Effector memory CD4-positive, alpha-beta T cell (primary cell): ENCODE measurements at places on chromosomes 1 and 21.

- no peak for DNase-seq
These were observed 131.7 kb downstream of the SYT2 start for GRCh38 chr1:202578565-202578964.

DNA sequence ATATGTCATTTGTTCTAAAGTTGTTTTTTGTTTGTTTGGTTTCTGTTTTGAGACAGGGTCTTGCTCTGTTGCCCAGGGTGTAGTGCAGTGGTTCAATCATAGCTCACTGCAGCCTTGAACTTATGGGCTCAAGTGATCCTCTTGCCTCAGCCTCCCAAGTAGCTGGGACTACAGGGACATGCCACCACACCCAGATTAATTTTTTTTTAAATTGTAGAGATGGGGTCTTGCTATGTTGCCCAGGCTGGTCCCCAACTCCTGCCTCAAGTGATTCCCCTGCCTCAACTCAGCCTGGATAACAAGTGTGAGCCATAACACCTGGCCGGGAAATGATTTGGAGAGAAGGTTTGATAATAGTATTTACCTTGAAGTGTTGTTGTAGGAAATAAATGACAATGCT lies 18.2 kb downstream of the NEXN start:
- no peak for DNase-seq

GRCh38 chr21:32311621-32312020 lies 13.0 kb downstream of the MRAP start:
- no peak for DNase-seq

DNA sequence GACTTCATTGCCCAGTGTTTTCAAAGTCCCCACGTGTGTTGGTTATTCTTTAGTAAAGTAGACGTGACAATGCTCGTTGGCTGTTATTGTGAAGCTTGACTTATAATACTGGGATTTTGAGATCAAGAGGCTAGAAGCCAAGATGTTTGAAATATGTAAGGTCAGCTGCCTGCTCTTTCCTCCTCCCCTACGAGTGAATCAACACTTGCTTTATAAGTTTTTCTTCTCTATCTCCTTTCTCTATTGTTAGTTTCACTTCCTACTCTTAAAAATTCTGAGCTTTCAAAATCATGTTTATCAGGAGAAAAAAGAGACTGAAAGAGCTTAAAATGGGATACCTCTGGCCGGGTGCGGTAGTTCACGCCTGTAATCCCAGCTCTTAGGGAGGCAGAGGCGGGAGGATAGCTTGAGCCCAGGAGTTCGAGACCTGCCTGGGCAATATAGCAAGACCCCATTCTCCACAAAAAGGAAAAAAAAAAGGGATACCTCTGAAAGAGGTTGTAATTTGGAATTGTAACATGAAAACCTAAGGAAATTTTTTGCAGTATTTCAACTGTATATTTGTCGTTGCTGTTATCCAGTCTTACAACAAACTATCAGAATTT lies 72.0 kb downstream of the EPB41 start:
- no peak for DNase-seq

GRCh38 chr1:6546326-6546725 lies 8.0 kb downstream of the NOL9 start:
- DNase-seq = no peak

DNA sequence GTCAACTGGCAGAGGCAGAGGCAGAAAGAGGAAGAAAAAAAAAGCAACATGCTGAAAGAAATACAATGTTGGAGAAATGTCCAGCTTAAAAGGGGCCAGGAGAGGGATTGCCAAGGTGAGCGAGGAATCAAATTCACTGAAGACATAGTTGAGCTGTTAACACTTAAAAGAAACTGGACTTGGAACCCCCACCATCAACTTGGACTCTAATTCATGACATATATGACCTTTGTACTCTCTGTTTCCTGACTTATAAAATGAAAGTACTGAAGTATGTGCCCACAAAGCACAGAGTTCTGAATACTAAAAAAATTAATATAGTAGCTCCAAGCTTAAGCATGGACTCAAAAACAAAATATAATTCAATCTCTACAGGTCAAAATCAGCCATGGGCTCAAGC lies 16.1 kb downstream of the PRR9 start:
- no peak for DNase-seq

DNA sequence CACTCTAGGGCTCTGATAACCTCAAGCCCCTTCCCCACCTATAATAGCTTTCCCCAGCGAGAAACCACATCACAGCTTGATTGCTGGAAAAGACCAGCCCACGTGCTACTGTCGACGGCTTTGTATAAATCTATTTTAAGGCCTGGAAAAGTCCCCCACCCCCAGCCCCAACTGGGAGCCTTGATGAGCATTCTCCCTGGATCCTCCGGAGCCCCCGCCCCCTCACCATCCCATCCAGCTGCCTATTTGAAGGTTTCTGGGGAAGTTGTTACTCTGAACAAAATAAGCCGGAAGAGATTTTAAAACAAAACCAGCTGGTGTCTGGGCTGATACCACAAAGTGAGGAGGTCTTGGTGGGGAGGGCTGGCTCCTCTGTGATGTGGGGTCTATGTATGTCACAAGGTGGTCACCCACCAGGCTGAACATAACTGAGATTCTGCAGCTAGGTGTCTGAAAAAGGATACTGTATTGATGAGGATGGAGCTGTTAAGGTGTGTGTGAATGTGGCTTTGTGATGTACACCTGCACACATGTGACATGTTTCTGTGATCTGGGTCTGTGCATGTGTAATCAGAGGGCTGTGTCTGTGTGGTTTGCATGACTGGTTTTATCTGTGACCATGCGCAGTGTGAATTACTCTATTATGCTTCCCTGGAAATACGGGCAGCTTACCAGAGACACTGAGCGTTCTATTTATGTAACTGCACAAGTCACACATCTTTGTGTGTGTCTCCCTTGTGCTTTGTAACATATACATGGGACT lies 25.0 kb downstream of the RIMS3 start:
- no peak for DNase-seq

GRCh38 chr1:231058416-231059109 lies 18.5 kb upstream of the FAM89A start:
- no peak for DNase-seq

GRCh38 chr1:202852163-202852904 lies 36.6 kb downstream of the RABIF start:
- no peak for DNase-seq

- no peak for DNase-seq
These were observed 6.5 kb downstream of the SDF4 start for GRCh38 chr1:1225238-1225845.

- DNase-seq = no peak
These were observed 4.8 kb downstream of the RC3H1 start for GRCh38 chr1:174017231-174017970.

DNA sequence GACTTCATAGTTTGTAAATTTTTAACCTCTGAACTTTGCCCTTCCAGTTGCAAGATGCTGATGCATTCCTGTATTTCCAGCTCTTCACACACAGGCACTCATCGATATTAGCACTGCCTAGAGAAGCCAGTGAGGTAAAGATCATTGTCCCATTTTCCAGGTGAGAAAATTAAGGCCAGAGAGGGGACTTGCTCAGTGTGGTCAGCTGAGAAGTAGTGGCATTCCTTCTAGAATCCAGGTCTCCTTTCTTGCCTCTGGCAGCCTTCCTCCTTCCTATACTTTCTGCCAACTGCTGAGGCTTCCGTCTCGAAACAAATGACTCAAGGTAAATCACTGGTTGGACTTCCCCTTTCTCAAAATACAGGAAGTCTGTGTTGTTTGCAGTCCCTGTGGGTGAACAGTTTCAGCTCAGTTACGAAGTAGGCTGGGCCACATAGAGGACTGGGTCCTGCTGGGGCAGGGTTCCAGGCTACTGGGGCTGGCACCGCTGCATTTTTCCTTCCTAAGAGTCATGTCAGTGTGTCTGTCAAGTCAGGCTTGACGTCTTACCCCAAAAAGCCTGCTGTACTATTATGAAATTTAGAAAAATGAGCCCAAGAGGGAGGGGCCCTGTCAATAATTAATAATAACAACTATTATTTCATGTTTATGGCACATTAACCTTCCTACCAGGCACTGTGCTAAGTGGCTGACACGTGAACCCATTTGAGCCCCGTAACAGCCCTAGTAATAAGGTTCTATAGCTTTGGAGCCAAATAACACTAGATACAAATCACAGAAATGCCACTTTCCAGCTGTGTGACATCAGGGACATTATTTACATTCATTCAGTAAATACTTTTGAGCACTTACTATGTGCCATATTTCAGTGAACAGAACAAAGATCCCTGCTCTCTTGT lies 16.6 kb upstream of the RNF19B start:
- peak; percentile 48 for DNase-seq

- no peak for DNase-seq
These were observed 5.9 kb downstream of the PLOD1 start for GRCh38 chr1:11940260-11940921.

DNA sequence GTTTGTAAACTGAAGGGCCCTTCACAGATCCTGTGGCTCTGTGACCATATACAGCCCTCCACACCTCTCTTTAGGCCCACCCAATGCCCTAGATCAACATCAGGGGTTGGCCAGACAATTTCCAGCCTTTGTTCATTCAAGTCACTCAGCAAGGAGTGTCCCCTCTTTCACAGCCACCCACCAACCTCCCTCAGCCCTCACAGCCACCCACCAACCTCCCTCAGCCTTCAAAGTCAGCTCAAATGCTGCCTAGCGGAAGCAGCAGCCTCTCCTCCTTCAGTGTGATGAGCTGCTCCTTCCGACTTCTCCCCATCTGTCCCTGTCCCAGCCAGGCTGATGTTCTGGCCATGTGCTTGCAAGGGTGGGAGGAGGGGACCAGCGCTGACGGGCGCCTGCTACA lies 71.4 kb downstream of the DMRTB1 start:
- no peak for DNase-seq

DNA sequence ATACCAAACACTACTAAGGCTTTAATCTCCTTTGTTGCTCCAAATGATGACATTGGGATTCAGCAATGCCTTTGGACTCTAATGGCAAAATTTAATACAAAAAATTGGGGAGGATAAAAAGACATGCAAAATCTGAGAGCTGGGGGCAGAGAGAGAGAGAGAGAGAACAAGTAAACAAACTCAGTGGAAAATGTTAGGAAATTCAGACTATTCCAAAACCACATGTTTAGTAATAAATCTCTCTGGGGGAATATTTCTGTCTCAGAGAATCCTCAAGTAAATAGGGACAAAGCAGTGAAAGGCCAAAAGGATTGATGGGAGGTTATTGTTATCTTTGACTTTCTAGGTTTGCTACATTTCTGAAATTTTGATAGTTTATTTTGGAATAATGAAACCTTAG lies 65.7 kb downstream of the PLA2G4A start:
- DNase-seq = no peak

DNA sequence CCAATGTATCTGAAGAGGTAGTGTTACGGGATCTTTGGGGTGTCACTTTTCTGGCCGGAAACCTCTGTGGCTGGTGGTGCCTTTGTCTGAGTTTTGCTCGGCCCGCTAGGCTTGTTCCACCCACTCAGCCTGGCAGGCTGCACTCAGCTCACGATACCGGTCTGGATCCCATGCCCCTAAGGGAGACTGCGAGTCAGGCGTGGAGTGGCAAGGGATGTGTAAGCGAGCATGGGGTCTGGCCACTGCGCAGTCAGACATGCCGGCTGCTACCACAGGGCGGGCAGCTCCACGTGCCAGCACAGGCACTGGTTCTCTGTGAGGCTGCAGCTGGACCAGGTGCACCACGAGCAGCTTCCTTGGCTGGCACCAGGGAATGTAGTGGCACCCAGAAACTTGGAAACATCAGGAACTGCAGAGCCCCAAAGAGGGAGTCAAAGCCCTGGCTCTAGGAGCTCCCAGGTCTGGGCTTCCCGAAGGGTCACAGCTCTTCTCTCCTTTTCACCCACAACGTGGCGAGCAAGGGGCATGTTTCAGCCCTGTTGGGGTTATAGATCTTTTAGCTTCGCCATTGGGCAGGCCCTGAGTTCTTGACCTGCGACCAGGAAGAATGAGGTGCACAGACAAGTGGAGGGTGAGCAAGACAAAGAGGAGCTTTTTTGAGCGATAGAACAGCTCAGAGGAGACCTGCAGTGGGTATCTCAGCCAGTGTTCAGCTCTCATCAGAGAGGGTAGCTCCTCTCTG lies 23.8 kb upstream of the LRRC8C start:
- peak; percentile 53 for DNase-seq

GRCh38 chr1:167776151-167776550 lies 54.4 kb downstream of the MPZL1 start:
- DNase-seq = no peak

GRCh38 chr1:5827516-5827915 lies 164.7 kb downstream of the NPHP4 start:
- DNase-seq = no peak

GRCh38 chr1:47180603-47181094 lies 9.2 kb downstream of the PDZK1IP1 start:
- DNase-seq = no peak

- DNase-seq = no peak
These were observed 75.9 kb upstream of the SMYD2 start for GRCh38 chr1:214205053-214205452.

- DNase-seq = no peak
These were observed 258.1 kb downstream of the HHAT start for GRCh38 chr1:210586771-210587170.

- no peak for DNase-seq
These were observed 70.5 kb downstream of the CD2 start for GRCh38 chr1:116824631-116825206.

- no peak for DNase-seq
These were observed 5.3 kb downstream of the HES2 start for GRCh38 chr1:6414443-6414844.

DNA sequence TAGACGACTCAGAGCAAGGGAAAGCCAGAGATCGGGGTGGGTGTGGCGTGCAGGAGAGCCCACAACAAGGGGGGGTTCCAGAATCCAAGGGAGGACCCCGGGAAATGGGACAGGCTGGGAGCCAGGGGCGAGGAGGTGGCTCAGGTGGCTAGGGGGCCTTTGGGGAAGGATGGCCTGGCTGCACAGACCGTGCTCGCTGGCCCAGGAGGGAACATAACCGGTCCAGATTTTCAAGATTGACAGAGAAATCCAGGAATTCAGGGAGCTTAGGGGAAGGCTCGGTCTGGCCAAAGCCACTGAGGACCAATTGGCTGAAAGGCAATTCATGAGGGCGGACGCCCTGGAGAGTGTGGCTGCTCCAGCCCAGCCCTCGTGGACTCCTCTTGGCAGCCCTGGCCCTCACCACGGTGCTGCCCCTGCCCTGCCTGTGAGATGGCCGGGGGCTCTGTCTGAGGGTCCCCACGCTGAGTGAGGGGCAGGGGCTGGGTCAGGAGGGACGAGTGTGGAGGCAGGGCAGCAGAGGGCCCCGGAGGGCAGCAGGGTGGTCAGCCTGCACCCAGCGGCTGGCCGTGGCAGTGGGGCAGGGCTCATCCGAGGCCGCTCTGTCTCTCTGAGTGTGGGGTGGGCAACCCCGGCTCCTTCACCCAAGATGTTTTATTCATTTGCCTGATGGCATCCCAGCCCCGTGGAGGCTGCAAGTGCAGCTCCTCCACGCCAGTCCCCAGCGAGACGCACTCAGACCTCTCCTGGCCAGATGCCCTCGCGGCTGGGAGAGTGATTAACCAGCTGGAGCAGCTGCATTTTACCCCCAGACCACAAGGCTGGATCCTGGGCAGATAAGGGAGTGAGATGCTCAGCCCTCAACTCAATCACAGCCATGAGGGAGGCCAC lies 5.6 kb upstream of the LRRC3 start:
- no peak for DNase-seq

DNA sequence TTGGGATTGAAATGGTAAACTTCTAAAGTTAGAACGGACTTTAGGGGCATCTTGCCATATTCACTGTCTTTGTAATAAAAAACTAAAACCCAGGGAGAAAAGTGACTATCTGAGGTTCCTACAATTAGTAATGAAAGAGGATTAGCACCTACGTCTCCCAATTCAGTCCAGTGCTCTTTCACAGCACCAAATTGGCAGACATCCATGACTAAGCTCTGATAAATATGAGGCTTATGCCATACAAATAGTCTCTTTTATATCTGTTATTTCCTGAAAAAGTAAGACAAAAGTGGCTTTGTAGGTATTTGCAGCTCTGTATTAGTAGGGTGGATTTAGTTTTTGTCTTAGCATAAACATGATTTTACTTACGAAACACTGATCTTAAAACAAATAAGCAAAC lies 315.0 kb upstream of the NRIP1 start:
- no peak for DNase-seq
